NCI-H2029 treated with DMSO at 0.1 percent for 48 hours (cell line): ENCODE measurements at places on chromosomes 13 and 19.

DNA sequence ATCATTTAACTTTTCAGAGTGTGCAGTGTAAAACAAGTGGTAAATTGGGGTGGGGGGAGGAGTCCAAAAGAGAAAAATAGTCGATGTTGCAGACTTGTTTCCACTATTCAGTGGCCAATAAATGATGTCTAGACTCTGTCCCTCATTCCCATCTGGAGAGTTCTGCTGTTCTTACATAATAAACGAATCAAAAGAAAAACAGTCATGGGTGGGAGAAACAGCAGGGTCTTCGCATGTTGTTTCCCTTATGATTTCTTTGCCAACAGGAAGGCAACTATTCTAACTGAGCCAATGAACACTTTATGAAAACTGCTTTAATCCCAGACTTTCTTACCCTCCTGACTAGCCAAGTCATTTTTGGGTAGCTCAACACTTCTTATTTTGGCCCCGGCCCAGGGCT, 615.5 kb downstream of the FGF9 start:
- no peak for DNase-seq

GRCh38 chr13:37306778-37307544, 201.5 kb upstream of the CSNK1A1L start:
- no peak for DNase-seq

- DNase-seq: no peak
Observed at GRCh38 chr19:43966079-43966694, 15.2 kb downstream of the ZNF221 start.

DNA sequence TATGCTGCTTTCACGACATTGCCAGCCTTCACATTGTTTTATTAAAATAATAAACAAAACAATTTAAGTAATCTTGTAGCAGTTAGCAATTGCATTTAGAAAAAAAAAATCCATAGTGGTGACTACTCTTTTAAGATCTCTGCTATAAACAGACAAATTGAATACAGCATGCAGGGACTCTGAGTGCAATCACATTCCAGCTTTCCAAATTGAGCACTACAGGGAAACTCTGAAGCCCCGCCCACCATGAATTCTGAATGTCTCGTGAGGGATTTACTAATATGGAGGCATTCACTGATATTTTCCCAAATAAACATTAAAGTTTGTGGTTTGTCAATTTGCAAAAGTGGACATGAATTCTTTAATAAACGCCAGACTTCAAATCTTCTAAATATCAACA, 698.8 kb downstream of the LIG4 start:
- DNase-seq: no peak

GRCh38 chr19:43651758-43652545, 12.3 kb upstream of the CADM4 start:
- DNase-seq: no peak

GRCh38 chr13:49407068-49407467, 36.8 kb downstream of the CAB39L start:
- no peak for DNase-seq

DNA sequence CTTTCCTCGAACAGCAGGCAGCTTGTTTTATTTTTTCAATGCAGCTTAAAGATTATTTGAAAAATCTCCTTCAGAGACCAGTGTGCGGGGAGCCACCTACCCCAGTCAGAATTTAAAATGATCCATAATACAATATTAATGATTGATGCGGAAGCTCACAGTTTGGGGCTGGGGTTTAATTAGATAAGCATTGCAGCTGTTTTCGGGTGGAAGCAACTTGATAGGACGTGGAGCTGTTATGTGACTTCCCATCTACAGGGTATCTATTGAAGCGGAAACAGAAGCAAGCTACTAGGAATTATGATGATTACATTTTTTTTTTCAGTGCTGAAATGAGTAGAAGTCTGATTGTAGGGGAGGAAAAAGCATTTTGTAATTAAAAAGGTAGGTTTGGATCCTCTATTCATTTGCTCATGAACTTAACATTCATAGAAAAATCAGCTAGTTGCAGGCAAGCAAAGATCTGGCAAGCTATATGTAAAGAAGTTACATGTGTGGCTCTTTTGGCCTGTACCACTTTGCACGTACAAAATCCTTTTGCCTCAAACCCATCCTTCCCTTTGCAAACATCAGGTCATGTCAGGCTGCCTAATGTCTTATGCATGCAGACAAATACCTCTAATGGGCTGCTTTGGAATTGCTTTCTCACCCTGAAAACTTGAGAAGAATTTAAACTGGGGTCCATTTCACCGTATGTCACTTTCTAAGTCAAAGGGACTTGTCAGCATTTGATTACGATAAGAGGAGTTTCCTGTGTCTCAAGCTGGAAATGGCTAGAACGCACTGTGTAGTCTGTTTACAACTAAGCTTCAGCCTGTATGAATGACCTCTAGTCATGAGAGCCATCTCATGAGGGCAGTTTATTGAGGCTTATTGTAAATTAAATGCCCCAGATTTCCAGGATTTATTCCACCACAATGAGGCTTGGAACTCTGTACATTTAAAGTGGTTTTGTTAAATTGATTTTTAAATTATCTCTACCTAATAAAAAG, 267.1 kb upstream of the TMTC4 start:
- DNase-seq: no peak
